ENCODE measurements at places on chromosomes 4 and X.

DNA sequence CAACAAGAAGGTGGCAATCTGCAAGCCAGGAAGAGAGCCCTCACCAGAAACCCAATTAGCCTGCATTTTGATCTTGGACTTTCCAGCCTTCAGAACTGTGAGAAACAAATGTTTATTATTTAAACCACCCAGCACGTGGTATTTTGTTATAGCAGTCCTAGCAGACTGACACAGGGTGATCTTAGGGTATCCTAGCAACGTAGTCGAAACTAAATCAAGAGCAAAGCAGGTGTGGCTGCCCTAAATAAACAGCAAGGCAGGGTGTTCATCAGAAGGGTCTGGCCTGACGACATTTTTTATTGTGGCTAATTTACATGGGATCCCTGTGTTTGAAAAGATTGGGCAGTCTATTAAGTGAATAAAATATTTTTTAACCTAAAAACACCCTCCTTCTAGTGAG lies 198.8 kb downstream of the VEGFC start:
- peak; percentile 23 for DNase-seq

DNA sequence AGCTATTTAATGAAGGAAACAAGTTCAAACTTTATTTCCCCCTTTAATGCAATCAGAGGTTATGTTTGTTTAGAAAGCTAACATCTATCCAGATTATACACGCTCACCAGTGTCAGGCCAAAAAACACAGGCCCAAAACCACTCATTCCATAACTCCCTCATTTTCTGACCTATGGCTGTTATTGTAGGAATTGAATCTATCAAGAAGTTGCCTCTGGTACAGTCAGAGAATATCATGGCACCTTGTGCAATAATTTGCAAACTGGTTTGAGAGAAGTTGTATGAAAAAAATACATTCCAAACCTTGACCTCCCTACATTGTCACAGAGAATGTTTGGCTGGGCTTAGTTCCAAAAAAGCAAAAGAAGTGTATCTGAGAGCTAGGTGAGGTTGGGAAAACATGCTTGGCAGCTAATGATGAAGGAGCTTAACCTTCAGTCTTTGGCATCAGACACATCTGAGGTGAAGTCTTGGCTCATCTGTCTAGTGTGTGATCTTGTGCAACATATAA lies 591.0 kb downstream of the ANKRD50 start:
- peak; percentile 69 for DNase-seq

DNA sequence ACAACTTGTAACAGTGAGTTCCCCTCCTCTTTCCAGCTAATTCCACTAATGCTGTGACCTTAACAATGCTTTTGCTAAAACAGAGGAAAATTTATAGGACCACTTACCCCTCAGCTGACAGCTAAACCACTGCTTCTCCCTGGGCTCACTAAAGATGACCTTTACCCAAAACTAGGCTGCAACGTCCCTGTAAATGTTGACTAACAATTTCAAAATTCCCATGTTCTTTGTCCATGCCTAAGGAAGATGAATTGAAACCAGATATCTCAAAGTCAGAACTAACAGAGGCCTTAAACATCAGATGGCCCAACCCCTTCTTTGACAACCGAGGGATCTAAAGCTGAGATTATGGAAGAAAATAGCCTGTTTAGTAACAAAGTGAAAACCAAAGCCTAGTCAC lies 32.5 kb downstream of the AFAP1 start:
- DNase-seq, result no peak

DNA sequence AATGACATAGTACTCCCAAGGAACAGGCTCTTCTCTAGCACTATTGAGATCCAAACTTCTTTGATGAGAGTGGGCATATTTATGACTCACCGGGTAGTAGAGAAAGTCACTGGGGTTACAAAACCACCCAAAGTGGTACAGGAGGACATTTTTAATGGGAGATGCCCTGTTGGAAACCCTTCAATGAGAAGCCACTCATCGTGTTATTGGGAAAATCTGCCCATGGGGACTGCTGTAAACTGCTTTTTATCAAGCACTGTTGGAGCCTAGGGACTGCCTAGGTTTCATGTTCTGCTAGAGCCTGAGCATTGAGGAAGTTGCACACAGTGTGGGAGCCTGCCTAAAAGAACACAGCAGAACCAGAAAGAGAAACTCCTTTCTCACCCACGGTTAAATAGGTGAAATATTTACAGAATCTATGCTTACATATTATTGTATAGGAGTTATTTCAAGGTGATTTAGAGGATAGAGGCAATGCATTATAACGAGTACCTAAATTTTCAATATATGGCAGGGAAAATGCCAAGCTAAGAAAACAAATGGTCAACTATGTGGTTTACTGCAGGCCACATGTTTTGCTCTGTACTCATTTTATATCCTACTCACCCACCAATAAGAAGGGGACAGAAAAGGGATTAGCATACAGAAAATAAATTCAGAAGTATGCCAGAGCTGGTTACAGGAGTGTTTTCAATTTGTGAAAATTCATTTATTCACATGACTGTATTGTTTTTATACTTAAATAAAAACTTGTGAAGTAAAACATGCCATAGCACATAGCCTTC lies 559.1 kb downstream of the FSTL5 start:
- no peak for DNase-seq

GRCh38 chrX:30248854-30249253 lies 1.9 kb downstream of the MAGEB1 start:
- no peak for DNase-seq

DNA sequence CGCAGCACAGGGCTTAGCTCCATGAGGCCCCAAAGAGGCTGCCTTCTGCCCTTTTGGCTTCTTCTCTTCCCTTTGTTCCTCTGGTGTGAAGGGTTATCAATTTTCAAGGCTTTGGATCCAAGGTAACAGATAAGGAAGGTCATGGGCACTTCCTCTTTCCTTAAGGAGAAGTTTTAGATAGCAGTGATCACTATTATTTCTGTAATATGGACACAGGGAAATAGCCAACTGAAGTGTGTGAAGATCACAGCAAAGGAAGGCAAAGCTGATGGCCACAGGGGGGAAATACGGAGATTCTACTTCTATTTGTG lies 366.8 kb downstream of the UNC5C start:
- DNase-seq, result no peak

- peak; percentile 58 for DNase-seq
Observed at GRCh38 chr4:185552254-185552653, 16.9 kb upstream of the PDLIM3 start.

- no peak for DNase-seq
Observed at GRCh38 chr4:7336067-7336569, 98.6 kb downstream of the PSAPL1 start.

DNA sequence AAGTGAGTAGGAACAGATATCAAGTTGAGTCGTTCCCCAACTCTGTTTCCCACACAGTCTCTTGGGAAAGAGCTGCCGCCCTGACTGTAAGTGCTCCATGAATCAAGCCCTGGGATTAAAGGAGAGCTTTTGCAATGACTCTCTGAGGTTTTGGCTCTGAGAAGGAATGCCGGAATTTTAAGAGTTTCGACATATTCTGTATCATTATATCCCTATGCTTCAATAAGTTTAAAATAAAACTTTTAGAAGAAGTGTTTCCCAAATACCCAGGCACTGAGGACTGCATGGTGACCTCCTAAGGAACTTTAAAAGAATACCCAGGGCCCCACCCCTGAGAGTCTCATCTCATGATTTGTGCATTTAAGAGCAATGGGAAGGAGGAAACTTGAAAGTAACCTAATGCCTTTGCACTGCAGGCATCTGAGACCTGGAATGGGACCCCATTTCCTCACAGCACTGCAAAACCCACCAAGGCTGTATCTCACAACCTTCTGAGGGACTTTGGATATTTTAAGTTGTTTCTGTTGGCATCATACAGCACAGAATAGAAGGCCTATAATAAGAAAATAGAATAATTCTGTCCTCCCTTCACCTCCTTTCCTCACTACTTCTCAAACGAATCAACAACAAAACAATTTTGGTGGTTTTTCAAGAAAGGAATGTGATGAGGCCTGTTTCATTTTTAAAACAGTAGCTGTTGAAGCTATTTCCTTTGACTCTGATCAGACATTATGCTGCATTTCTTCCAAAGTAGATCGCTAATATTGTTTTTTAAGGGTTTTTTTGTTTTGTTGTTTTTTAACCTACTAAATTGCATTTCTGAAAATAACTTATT lies 121.2 kb downstream of the GASK1B start:
- no peak for DNase-seq

DNA sequence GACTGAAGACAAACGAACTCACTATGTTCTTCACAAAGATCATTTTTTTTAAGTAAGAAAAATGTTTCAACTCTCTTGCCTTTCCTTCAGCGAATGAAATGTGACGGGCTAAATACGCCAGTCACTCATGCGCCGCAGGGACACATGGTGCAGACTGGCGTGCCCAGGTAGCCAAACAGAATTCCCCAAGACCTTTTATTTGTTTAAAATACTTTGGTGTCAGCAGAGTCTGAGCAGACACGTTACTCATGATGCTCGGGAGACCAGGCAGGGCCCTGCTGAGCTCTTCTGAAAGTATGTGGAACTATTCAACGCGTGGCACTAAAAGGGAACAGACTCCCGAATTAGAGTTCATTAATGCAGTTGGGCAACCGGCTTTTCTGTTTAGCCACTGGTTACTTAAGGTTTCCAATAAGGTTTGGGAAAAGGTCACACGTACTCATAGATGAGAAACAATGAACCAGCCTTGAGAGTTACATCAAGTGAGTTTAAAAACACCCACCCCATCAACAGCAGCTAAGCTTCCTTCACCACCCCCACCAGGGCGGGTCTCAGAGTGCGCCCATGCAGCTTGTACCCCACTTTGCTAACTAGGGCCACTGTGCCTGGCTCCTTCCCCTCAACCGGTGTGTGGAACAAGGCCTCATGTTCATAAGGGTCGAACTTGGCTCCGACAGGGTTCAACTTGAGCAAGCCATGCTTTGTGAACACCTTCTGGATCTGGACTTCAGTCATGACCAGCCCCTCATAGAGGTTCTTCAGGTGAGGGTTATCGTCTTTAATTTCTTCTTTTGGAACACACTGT lies 7.3 kb downstream of the GRPEL1 start:
- no peak for DNase-seq

DNA sequence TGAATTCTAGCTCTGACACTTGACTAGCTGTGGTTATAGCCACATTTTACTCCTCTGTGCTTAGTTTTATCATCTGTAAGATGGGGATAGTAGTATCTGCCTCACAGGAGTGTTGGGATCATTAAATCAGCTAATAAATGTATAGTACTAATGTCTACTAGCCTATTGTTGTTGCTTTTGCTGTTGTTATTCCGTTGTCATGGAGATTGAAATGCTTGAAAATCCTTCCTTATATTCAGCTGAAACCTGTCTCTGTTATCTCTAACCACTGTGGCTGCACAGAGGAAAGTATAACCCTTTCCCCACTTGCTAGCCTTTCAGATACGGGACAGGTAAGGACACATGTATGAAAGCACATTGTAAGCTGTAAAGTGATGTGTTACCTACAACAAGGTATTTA lies 33.9 kb downstream of the CLCN5 start:
- DNase-seq, result no peak

- DNase-seq, result no peak
Observed at GRCh38 chr4:54400188-54400587, 171.1 kb downstream of the PDGFRA start.

GRCh38 chr4:137310166-137310565 lies 222.1 kb downstream of the PCDH18 start:
- no peak for DNase-seq

- DNase-seq, result no peak
Observed at GRCh38 chrX:93637591-93637990, 35.8 kb downstream of the NAP1L3 start.

DNA sequence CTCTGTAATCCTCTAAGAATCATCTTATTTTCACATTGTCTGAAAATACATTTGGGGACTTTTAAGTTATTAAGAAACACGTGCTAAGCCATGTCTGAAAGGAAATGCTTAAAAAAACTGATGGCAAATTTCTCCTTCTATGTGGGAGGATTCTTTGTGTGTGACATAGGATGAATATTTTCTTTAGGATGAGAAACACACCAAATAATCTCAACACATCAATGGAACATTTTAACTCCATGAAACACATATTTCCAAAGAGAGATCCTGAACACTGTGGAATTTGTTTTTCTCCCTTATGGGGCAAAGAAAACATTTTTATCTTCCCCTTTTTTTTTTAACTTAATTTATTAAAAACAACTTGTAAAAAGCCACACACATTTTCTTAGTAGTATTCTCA lies 153.8 kb upstream of the ANKRD50 start:
- DNase-seq, result no peak

GRCh38 chr4:84031401-84031800 lies 467.7 kb downstream of the NKX6-1 start:
- DNase-seq, result no peak

DNA sequence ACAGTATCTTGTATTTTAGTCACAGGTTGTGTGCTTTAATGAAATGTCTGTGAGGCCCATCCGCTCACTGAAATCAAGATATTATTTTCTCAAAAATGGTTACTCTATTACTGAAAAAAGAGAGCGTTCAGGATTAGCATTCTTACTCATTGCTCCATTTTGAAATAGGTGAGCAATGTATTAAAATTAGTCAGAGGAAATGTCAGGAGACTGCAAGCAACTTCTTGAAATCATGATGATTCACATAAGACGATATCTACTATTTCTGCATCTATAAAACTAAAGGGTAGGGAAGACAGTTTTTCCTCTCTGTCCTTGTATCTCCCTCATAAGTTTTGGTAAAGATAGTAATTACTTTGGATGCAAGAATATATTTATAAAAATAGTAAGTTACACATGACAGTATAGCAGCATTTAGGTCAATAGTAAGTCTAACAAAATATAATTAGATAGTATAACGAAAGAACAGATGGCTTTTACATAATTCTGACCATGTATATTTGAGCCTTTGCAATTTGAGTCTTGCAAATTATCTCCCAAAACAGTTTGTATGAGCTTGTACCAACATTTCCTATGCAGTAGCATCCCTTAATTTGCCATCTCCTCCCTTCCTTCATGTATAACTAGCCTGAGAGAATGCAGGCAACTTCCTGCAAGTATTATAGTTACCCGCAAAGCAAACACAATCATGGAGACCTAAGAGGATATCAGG lies 937.8 kb downstream of the PCDH7 start:
- peak; percentile 91 for DNase-seq

GRCh38 chr4:123956204-123956603 lies 559.6 kb downstream of the SPRY1 start:
- DNase-seq, result no peak

DNA sequence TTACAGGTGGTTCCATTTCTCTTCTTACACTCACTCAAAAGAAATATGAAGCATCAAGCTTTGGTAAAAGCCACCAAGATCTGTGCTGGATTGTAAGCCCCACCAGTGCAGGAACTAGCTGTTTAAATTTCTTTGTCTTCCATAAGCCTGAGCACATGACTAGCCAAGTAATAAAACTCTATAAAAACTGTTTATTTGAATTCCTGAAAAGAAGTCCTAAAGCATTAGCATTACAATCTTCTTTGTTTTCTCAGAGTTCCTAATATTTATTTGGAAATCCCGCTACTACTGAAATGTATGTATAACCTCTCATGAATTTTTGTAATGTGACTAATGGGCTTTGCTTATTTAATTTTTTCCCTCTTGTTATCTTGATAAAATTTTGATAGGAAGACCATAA lies 65.9 kb downstream of the IQCM start:
- DNase-seq, result no peak

DNA sequence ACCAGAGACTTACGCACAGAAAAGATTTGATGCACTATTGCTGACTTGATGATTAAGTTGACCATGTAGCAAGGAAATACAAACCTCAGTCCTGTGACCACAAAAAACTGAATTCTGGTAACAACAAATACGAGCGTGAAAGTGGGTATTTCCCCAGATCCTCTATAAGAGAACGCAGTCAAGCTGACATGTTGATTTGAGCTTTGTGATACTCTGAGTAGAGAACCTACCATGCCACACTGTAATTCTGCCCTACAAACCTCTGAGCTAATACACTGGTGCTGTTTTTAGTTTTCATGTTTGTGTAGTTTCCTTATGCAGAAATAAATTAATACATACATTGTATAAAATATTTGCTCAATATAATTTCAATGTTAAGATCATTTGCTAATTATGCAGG lies 565.6 kb upstream of the EPHA5 start:
- DNase-seq, result no peak
